ENCODE measurements at places on chromosomes 11 and 22.

DNA sequence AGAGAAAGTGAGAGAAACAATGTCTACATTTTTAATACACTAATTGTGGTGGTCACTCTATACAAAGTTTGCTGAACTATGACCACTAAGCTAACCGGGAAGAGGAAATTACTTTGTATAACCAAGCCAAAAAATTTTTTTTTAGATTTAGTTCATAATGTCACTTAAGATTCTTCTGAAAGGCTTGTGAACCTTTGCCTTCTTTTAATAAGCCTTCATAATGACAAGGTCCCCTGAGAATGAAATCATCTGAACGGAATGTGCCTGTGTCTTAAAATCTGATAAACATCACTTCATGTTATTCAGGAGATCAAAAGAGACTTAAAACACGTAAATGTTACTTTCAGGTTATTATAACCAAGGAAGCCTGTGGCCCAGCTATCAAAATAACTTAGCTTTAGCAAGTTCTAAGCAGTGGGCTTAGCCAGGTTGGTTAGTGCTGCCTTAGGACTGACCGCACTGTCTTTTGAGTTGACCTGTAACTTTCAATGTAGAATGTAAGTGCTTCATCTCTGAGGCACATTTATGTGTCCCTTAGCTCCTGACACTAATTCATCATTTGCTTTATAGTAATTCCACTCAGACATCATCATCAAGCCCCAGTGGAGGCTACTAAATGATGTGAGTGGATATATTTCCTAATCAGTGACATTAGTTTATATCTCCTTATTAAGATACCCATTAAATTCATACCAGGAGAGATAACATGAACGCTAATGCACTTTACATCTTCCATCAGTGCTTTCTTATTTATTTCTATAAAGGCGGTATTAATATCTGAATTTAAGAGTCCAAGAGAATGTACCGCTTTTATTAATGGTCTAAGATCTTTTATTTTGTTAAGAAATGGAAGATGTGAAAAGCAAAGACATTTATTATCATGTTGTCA, 122.5 kb downstream of the WNT11 start:
- no peak for DNase-seq

- DNase-seq: no peak
Observed at GRCh38 chr22:37235897-37236607, 8.0 kb downstream of the RAC2 start.

DNA sequence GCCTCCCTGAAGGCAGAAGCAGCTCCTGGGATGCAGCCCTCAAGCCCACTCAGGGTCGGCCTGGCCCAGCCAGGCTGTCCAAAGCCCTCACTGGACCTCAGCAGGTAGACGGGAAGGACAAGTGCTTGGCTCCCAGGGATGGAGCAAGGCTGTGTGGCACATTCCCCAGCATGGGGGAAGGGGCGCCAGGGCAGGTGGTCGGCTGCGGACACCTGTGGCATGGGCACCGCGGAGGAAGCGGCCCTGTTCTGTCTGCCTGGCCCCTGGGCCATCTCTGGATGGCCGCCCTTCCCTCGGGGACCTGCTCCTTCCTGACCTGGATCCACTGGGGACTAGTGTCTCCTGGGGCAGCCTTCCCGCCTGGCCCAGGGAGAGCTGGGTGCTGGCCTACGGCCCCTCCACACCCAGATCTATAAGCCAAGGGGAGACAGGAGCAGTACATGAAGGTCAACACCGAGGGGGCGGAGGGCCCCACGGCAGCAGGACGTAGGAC, 26.0 kb downstream of the CHID1 start:
- DNase-seq: no peak

DNA sequence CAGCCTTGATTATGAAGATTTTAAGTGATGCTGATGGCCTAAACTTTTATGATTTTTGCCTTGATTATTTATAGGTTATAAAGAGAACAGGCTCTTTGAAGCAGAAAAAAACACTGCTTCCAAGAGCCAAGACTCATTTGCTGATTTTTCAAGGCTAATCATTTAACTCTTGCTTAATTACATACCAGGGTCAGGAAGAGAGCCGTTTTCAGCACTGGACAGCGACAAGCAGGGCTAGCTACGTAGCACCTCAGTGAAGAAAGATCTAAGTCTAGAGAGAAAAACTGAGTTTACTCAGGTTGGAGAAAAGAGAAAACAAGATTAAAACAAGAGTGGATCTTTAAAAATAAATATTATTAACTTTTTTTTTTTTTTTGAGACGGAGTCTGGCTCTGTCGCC, 615.4 kb upstream of the B3GAT1 start:
- no peak for DNase-seq

- DNase-seq: no peak
Observed at GRCh38 chr22:23485490-23485889, 94.6 kb downstream of the IGLL1 start.

- DNase-seq: no peak
Observed at GRCh38 chr11:25453471-25453870, 878.5 kb upstream of the ANO3 start.

DNA sequence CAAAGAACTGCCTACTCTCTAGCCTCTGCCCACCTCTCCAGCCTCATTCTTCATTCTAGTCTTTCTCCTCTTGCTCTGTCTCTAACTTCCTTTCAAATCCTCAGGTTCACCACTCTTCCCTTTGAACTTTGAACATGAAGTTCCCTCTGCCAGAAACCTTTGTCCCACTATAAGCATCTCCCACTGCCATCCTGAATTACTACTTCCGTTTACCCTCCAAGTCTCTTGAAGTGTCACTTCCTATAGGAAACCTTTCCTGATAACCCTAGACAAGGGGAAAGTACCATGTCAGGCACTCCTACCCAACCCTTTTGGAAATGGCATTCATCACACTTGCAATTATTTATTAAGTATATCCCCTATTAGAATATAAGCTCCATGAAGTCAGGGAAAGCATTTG, 3.1 kb downstream of the RAB30 start:
- DNase-seq: no peak

All from Calu3 (cell line).